CD4-positive, alpha-beta T cell treated with Interleukin-17A for 4 hours (primary cell): ENCODE measurements at places on chromosomes 11 and 22.

DNA sequence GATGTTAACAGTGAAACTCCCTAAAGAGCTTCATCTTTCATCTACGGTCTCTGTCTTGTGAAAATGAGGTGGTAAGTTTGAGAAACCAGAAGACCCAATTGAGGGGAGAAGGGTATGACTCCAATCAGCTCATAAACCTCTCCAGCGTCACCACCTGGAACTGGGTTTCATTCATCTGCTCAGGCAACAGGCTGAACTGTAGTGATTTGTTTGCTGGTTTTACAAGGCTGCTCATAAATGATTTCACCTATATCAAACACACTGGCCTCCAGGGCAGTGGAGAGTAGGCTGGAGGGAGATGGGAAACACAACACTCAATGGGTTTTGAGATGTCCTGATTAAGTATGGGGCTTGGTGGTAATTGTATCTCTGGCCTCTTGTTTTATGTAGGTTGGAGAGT lies 79.0 kb downstream of the EFCAB6 start:
- DNase-seq = no peak

GRCh38 chr11:108468478-108468864 lies 1.1 kb upstream of the C11orf65 start:
- DNase-seq = no peak

GRCh38 chr22:28230671-28231070 lies 311.6 kb upstream of the PITPNB start:
- DNase-seq = no peak

GRCh38 chr22:40176921-40177737 lies 596 bp upstream of the TNRC6B start:
- DNase-seq = peak; percentile 87

DNA sequence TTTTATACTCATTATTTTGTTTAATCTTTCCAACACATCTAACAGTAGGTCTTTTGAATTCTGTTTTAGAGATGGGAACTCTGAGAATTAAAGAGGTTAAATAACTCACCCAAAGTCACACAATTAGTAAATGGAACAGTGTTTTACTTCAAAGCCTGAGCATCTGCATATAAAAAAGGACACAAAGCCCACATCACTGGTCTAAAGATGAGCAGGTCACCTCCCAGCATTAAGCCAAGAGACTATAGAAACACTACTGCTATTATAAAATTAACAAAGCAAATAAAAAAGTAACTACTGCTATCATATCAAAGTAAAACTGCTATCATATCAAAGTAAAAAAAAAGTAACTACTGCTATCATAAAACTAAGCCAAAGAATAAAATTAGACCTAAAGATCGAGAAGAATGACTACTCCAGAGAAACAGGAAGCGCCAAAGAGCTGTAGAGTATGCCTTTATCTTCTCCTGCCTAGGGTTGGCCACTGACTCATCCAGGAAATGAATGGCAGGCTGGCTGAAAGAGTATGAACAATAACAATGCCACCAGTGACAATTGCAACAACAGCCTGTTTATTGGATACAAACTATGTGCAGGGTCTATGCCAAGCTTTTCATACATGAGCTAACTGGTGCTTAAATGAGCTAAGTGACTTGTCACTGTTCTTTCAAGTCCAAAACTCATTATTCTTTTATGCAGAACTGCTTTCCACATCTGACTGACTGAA lies 1153.0 kb upstream of the TENM4 start:
- DNase-seq = no peak

DNA sequence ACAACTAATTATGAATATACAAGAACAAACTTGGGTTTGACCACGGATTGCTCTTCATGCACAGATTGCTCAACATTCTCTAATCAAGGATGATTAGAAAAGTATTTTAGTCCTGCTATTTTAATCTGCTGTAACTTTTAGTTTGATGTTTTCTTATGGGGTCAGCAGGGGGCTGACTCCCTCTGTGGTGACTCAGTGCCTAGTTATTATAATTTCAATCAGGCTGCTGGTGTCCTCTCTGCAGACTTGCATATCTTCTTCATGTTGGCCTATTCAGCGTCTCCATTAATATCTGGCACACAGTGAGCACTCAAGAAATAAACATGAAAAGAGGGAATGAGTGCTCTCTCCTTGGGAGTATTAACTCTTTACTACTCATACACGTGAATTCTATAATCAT lies 223.8 kb upstream of the DDI1 start:
- no peak for DNase-seq

GRCh38 chr11:105447936-105448702 lies 161.8 kb upstream of the GRIA4 start:
- no peak for DNase-seq

DNA sequence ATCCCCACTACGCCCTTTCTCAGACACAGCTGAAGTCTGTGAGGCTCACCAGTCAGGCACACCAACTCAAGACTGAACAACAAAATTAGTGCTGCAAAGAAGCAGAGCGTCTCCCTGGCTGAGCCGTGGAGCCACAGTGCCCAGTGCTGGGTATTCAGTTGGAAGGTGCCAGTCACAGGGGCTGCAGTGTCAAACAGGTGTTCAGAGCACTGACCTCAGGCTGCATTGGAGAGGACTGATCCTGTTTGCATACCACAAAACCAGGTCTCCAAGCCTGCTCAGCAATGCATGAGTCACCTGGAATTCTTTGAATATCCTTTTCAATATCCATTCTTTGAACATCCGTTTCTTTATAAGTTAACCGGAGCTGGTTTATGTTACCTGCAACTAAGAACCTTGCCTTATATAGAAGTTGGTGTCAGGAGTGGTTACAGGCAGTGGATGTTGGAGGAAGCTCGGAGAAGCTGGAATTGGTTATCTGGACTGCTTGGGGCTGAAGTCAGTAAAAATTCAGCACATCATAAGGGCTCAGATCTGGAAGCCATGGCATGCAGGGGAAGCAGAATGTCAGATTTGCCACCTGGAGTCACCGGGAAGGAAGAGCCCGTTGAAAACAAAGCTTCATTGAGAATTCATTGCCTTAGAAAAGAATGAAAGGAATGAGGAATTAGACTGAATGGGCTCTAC lies 30.3 kb downstream of the PDGFB start:
- no peak for DNase-seq

- no peak for DNase-seq
Measured at GRCh38 chr22:35464399-35464798, 64.5 kb downstream of the MCM5 start.

DNA sequence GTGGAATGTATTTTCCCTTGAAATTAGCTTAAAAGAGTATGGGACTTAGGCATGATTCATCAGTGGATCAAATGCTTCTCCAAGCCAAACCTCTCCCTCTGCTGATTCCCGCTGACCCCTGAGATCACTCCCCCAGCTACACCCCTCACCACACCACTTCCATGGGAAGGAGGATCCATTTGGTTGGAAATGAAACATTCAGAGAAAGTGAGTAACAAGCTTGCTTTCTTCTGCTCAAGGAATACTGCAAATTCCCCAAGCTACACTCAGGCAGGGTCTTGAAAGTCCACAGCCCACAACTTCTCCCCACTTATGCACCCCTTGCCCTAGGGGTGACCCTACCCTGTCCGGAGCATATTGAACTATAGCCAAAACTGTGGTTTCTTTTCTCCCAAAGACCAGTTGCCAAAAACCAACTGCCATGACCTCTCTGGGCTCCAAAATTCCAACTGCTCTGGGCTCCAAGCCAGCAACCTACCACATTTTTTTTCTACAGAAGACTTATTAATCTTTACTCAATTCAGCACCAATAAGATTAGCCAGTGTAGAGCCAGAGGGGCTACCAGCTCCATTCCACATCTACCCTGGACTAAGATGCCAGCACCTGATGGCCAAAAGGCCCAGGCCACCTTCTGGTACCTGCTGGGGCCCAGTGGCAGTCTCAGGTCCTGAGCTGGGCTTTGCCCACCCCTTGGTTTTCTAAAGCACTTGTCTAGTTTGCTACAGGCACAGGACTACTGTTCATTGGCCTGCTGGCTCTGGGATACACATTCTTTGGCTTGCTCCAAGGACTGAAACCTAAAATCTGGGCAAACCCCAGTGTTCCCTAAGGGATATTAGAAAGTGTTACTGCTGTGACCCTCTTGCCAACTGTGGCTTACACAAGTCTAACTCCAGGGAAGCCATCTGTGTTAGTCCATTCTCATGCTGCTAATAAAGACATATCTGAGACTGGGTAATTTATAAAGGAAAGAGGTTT lies 101.1 kb downstream of the MICAL3 start:
- DNase-seq = no peak

GRCh38 chr11:73273222-73273895 lies 1.2 kb downstream of the P2RY6 start:
- no peak for DNase-seq
